M059J (cell line): ENCODE measurements at places on chromosomes 3 and 15. TPM values are rescaled to one million over a fixed set of nuclear protein-coding genes. Genes with fewer than 3 reads are reported as not detected.

Gene GOLGA6L22
- not detected in 2 replicates for total RNA-seq

Gene ADAMTS17
- total RNA-seq, result 0.02 TPM in 1 of 2 replicates, not detected in the other

Gene DNASE1L3
- total RNA-seq, result not detected in 2 replicates

GRCh38 chr15:36960179-36960946 is 140.0 kb downstream of the MEIS2 start:
- no peak for DNase-seq

GRCh38 chr3:128173849-128174248 is 20.6 kb downstream of the EEFSEC start:
- no peak for DNase-seq

Gene MFAP1
- total RNA-seq, result 22.0 and 34.0 TPM in 2 replicates

- no peak for DNase-seq
Observed at GRCh38 chr15:72183781-72184164, 13.8 kb downstream of the GRAMD2A start.

- no peak for DNase-seq
Observed at GRCh38 chr3:194046995-194047645, 88.8 kb upstream of the HES1 start.

GRCh38 chr3:14267976-14268375 is 89.4 kb downstream of the LSM3 start:
- DNase-seq, result peak; percentile 36

Gene CSPG4
- 3.4 and 8.2 TPM in 2 replicates for total RNA-seq

- DNase-seq, result no peak
Observed at GRCh38 chr15:75053748-75054125, 30.3 kb downstream of the PPCDC start.

DNA sequence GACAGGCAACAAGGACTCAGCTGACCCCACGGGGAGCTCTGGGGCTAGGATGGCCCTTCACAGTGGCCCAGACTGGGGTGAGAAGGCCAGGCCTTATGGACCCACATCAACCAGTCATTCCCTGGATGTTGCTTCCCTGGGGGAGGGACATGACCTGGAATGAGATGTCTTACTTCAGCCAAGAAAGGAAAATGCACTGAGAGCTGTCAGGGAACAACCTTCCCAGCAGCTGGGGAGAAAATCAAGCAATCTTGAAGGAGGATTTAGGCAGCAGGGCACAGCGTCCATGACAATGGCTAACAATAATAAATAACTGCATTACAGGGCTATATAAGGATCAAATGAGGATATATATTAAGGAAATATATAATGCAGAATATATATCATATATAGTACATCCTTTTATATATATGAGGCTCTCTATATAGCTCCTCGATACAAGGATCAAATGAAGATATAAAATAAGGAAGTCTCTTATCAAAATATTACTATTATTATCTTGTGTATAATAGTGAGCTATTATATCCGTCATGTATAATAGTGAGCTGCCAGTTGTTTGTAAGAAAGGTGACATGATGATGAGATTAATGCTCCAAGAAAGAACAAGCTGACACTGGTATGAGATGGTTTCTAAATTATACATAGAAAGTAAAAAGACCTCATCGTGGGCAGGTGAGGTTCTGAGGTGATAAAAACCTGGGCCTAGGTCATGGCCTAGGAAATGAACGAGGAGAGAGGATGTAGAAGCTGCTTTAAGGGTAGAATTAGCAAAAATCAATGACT is 117.8 kb upstream of the LIPC start:
- no peak for DNase-seq

- no peak for DNase-seq
Observed at GRCh38 chr3:124653797-124654469, 76.3 kb upstream of the UMPS start.

DNA sequence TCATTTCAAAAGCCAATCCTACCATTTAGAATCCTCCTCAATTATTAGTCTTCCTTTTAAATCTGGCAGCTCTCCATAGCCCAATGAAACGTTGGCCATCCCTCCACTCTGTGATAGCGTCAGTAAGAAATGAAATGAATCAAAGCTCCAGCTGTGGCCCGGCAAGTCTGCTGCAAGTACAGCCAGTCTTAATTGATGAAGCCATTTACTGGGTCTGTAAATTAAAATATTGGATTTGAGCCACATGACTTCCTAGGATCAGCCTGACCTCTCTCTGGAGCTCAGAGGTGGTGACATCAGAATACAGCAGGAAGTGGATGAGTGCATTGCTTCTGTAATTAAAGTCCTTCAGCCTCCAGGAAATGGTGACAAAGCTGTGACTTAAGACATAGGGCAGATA is 347.0 kb upstream of the LMCD1 start:
- no peak for DNase-seq

DNA sequence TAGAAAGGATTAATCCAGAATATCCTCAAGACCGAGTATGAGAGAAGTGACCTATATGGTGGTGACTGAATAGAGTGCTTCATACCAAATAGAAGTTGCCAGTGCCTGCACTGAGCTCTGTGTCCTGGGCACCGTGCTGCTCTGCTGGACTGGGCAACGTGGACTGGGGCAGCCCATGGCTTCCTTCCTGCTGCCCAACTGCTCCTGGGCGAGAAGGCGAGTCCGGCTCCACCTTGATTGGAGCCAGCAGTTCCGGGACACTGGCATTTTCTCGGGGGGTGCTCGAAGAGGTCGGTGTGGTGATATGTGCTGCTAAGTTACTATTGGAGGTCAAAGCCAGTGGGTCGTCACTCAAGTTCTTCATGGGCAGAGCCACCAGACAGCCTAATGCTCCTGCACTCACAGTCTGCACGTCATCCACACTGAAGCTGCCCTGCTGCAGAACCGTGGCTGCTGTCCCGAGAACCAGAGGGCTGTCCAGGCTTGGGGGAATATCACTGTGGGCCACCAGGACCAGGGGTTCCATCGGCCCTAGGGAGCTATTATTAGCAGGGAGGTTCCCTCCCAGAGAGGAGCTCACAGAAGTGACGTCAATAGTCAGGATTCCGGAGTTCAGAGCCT is 14.1 kb downstream of the ZXDC start:
- DNase-seq, result no peak

Gene SPINT1
- 8.3 and 15.5 TPM in 2 replicates for total RNA-seq

- no peak for DNase-seq
Observed at GRCh38 chr3:176971613-176972174, 225.6 kb downstream of the TBL1XR1 start.

- DNase-seq, result no peak
Observed at GRCh38 chr15:85383470-85384148, 3.2 kb downstream of the AKAP13 start.

DNA sequence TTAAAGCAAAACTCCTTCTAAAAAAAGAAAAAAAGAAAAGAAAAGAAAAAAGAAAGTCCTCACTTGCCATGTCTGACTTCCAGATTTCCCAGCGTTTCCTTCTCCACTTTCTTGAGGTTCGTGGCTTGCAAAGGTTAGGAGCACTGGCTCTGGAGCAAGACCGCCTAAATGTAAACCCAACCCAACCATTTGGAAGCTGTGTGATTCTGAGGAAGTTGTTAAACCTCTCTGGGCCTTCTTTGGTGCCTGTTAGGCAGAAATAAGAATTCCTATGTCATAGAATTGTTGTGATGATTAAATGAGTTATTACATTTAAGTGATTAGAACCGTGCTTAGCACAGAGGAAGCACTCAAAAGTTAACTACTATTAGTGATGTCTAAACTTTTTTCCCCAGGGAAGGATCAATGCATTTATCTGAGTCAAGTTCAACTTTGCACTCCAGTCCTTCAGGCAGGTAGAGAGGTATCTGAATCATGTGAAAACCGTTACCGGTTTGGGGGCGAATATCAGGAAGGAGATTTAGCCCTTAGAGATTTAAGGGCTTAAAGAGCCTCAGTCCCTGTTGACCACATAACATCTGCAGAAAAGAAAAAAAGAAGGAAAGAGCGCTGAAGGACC is 78.3 kb upstream of the HES1 start:
- DNase-seq, result no peak

- DNase-seq, result peak; percentile 93
Observed at GRCh38 chr15:56040081-56041035, 46.9 kb upstream of the NEDD4 start.

- DNase-seq, result peak; percentile 31
Observed at GRCh38 chr3:52614689-52615088, 71.0 kb downstream of the PBRM1 start.

DNA sequence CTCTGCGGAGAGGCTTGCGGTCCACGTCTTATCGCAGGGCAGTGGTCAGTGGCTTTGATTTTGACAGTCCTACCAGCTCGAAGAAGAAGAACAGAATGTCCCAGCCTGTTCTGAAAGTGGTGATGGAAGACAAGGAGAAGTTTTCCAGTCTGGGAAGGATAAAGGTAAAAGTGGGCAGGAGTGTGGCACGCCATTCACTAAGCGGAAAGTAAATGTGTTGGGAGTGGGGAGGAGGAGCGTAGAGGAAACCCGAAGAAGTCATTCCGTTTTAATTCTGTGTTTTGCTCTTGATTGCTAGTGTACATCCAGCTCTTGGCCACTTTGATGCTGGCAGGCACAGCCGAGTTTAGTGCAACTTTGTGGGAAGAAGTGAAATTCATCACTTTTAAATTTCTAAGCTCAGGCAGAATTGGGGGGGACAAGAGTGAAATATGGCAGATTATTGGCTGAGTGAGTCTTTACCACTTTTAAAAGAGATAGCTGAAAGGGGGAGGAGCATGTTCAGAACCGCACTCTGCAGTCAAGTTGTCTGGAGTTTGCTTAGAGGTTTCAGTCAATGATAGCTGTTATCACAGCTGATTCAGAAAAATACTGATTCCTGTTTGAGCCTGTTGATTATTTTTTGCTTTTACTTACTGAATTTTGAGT is 1.8 kb downstream of the ARHGEF26 start:
- DNase-seq, result peak; percentile 52

DNA sequence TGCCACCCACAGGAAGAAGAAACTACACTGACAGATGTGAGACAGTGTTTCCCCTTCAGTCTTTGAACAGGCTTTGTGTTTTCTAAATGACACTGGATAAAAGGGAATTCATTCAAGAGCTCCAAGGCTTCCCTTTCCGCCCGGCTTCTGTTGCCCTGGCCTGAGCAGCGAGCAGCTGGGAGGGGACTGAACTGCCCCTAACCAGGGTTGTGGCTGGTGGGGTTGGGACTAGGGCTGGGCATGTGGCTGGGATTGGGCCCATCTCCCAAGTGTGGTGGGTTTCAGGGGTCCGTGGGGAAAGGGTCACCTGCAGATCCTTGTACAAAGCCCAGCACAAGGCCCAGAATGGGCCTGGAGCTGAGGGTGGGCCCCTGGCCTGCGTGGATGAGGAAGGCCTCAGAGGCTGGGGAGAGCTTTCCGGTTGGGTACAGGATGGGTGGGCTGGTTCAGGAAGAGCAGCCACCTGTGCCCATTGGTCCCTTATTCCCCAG is 10.4 kb downstream of the VILL start:
- DNase-seq, result no peak

Gene ZNF654
- total RNA-seq, result 6.8 and 7.8 TPM in 2 replicates

Gene TMEM158
- 191 and 272 TPM in 2 replicates for total RNA-seq

Gene SIDT1
- 0.17 TPM in 1 of 2 replicates, not detected in the other for total RNA-seq

GRCh38 chr3:190108804-190109203 is 11.9 kb downstream of the P3H2 start:
- no peak for DNase-seq

- DNase-seq, result peak; percentile 88
Observed at GRCh38 chr3:20648294-20648693, 462.3 kb upstream of the SGO1 start.

GRCh38 chr15:88688394-88688933 is 49.6 kb downstream of the ISG20 start:
- no peak for DNase-seq

Gene LTF
- 0.30 and 0.52 TPM in 2 replicates for total RNA-seq

DNA sequence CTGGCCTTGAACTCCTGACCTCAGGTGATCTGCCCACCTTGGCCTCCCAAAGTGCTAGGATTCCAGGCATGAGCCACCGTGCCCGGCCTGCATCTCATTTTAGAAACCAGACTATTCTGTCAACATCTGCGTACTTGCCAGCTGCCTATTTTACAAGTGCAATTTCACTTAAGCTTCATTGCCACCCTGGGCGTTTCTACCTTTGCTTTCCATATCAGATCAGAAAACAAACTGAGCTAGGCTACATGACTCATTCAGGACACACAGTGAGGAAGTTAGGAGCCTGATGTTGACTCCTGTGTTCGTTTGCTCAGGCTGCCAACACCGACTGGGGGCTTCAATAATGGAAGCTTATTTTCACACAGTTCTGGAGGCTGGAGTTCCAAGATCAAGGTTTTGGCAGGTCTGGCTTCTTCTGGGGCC is 42.3 kb upstream of the KLHL25 start:
- peak; percentile 38 for DNase-seq

Gene STRIT1
- total RNA-seq, result not detected in 2 replicates

DNA sequence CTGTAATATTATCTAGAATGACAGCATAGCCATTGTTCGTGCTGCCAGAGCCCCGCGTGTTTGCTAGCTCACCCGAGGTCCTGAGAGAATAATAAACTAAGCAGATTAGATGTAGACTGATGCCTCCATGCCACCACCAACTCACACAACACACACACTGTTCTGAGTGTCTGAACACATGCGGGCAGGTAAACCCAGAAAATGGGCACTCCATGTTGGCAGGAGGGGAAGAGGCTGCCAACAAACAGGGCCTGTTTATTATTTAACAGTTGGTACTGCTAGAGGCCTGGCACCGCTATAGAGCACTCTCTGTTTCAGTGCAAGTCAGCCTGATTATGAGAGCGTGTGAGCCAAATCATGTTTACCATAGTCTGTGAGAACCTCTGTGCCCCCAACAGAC is 299.0 kb downstream of the ZBTB20 start:
- DNase-seq, result no peak

Gene HIGD2B
- 0.20 TPM in 1 of 2 replicates, not detected in the other for total RNA-seq

Gene CD96
- 0.05 and 0.22 TPM in 2 replicates for total RNA-seq

DNA sequence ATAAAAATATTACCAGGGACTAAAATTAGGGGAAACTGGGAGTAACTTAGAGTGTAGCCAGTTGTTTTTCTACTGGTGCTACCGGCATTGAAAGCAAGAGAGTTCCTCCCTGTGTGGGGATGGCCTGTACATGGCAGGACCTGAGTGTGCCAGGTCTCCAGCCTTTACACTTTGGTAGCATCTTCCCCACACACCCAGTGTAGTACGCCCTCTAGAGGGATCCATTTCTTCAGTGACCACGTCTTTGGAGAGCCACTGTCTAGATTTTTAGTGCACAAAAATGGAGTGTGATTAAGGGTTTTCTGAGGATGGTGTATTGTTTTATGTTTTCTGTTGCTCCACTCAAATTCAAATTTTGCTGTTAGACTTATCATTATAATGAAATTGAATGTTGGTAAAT is 507.0 kb upstream of the TPRG1 start:
- peak; percentile 50 for DNase-seq

Gene TTLL13
- 0.42 TPM in 1 of 2 replicates, not detected in the other for total RNA-seq

Gene CHRM5
- not detected in 2 replicates for total RNA-seq

DNA sequence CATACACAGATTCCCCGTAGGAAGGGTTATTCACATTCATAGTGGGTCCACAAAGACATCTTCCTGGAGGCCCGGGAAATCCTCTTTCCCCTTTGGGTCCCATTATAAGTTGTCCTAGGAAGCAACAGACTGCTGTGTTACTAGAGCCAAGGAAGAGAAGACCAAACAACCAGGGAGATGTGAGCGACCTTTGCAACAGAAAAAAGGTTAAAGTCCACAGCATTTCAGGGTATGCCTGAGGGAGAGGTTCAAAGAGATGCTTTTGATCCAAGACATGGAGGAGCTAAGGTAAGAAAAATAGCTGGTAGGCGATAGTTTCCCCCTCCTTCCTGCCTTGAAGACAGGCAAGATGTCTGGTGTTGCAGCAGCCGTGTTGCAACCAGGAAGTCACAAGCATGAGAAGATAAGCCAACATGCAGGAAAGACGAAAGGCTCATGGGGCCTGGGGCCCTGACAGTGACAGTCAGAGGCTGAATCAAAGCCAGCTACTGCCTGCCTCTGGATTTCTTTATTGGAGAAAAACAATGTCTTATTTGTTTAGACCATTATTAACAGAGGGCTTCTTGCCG is 30.9 kb downstream of the EAF1 start:
- DNase-seq, result no peak

Gene SOX2
- total RNA-seq, result 1.6 and 2.0 TPM in 2 replicates

- DNase-seq, result no peak
Observed at GRCh38 chr3:100266531-100266930, 5.7 kb downstream of the TBC1D23 start.
